Naive B cell (primary cell): ENCODE measurements at places on chromosomes 3 and 15. TPM values are rescaled to one million over a fixed set of nuclear protein-coding genes. Genes with fewer than 3 reads are reported as not detected.
A peak's percentile ranks its signal among the peaks of the same experiment; 100 is the strongest.

- DNase-seq: no peak
These were observed 19.5 kb upstream of the ZMAT3 start for GRCh38 chr3:179091113-179091512.

GRCh38 chr3:196969660-196970546, 1.3 kb upstream of the PIGZ start:
- peak; percentile 73 for DNase-seq

- DNase-seq: peak; percentile 57
These were observed 581 bp downstream of the SH3BP5 start for GRCh38 chr3:15331606-15332404.

- DNase-seq: peak; percentile 67
These were observed 1.3 kb downstream of the BNIP2 start for GRCh38 chr15:59687836-59688235.

DNA sequence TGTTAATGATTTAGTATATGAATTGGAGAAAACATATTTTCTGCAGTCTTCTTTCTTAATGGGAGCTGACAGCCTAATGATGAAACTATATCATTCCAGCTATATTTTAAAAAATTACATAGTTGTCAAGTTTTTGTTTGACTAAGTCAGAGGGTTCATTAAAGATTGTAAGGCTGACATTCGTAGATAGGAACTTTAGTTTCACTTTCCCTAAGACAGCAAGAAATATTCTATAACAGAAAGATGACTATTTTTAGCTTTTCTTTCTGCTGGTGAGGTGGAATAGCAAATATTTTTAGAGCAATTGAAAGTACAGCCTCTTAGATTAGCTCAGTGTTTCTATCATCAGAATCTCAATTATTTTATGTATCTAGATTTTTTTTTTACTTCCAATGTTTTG, 60.2 kb downstream of the PIAS1 start:
- peak; percentile 2 for DNase-seq

DNA sequence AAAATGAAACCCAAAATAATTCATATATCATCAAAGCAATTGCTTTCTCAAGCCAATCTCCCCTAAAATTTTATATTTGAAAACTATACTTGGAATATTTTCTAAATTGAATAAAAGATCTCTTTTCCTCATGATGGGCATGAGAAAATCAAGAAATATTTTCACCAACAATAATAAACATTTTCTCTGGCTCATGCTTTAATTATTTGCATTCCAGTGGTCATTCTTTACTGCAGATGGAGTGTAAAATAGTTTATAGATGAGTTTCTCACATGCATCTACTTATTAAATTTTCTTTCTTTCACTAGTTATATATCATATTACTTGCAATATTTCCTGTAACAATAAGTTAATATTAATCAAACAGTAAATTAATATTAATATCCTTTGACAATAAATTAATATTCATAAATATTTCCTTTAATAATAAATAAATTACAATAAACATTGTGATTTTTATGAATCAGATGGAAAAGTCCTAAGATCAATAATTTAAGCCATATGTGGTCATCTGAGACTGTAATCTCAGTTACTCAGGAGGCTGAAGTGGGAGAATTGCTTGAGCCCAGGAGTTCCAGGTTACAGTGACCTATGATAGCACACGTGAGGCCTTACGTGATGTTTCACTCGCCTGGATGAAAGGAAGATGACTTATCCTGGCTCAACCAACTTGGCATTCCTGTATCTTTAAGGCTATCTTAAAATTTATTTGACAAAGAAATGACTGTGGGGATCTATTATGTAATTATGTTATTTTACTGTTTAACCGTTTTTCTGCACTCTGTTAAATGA, 958.8 kb downstream of the ZPLD1 start:
- no peak for DNase-seq

Gene ALDH1L1
- not detected for polyA plus RNA-seq

Gene SKOR1
- polyA plus RNA-seq: not detected
